SW 1271 (cell line): ENCODE measurements at places on chromosomes 16 and 17.

GRCh38 chr17:46195217-46195855 lies 2.1 kb upstream of the KANSL1 start:
- no peak for DNase-seq

DNA sequence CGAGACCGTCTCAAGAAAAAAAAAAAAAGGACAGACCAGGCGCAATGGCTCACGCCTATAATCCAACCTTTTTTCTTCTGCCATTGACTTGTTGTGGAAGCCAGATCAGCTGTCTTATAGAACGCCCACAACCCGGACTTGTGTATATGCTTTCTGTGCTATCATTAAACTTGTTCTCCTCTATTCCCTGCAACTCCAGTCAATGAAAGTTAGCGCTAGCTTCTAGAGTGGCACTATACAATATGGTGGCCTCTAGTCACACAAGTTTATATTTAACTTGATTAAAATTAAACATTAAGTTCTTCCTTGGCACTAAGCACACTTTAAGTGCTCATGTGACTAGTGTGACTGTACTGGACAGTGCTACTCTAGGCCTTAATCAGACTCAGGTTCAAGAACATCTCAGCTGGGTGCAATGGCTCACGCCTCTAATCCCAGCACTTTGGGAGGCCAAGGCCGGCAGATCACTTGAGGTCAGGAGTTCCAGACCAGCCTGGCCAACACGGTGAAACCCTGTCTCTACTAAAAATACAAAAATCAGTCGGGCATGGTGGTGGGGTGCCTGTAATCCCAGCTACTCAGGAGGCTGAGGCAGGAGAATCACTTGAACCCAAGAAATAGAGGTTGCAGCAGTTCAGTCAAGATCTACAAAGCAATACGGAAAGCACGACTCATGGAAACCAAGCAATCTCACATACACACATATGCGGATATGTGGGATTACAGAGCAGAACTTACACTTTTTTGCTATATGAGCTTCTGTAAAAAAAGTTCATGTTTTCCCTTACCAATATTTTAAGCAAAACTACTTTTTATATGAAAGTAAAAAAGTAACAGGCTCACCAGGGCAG lies 18.8 kb upstream of the GLG1 start:
- DNase-seq: no peak

GRCh38 chr16:66619534-66620428 lies 15.3 kb downstream of the CMTM3 start:
- DNase-seq: no peak

DNA sequence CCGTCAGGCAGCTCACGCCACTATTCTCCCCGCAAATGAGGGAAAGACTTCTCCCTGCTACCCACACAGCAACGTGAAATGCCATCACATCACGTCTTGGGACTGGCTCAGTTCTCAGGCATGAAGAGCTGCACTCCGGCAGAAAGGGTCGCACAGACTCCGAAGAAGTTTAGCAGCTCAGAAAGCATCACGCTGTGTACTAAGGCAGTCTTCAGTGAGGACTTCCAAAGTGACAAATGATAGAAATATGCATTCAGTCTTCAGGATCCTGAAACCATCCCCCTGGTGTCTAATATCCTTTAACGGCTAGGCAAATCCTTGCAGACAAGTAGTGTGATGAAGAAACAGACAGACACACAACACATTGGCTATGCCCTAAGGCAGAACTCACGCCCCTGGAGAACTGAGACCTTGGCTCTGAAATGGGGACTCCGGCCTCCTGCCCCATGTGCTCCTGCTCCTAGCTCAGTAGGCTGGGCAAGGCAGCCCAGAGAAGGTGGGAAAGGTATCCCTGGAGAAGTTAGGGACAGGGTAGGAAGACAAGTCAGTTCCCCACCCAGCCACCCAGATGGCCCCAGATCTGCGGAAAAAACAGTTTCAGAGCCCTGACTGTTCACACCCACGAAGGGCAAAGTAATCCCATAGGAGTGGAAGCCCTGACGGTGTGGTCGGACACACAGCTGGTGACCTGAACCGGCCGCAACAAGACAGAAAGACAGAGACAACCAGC lies 1.6 kb downstream of the XYLT1 start:
- DNase-seq: no peak

DNA sequence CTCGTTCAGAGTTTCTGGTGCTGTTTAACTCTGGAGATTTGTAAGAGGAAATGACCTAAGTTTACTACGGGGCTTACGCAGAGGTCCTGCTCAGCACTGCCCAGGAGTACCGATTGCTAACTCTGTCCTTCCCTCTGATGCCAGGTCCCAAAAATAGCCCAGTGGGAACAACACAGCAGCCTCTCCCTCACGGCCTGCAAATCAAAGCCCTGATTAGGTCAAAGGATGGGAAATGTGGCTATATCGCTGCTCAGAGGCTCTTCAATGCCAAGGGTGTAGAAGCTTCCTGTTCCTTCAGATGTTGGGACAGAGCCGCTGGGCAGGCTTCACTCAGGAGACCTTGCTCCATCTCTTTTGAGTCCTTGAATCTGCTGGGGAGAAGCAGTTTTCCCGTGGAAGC lies 174.2 kb upstream of the KCNJ16 start:
- no peak for DNase-seq

DNA sequence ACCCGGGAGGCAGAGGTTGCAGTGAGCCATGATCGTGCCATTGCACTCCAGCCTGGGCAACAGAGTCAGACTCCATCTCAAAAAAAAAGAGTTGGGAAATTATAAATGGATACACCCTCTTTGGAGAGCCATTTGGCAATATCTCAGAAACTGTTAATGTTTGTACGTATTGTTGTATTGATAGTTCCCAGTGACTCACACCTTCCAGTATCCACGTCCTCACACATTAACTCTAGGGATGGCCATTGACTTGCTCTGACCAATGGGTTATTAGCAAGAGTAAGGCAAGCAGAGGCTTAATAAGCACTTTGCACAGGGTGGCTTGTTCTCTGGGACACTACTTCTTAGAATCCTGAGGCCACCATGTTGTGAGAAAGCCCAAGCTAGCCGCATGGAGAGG lies 107.6 kb upstream of the LHX1 start:
- no peak for DNase-seq

GRCh38 chr17:57803021-57803420 lies 46.8 kb downstream of the MRPS23 start:
- DNase-seq: no peak

DNA sequence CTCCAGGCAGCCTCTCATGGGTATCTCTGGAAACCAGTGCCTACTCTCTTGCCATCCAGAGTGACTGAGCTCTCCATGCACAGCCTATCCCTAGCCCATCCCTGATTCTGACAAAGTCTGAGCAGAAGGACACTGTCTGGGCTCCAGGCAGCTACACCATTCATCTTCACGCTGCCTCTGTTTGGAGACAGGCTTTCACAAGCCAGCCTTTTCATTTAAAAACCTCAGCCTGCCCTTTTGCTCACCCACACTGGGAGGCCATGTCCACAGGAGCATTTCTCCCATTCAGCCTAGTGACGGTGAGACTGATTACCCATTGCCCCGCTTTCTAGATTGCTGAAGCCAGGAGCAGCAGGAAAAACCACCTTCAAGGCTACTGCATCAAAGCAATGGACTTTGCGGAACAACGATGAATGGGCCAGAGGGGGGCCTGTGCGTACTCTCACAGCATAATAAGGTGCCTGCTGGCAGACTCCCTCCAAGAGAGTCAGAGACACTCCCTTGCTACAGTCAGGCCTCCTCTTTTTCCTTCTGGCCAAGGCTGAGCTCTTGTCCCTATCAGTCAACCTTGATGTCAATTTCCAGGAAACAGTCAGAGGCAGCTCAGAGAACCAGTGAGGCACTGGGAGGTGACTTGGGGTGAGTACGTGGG lies 24.7 kb upstream of the CDH13 start:
- DNase-seq: no peak

- DNase-seq: no peak
These were observed 17.5 kb upstream of the RPTOR start for GRCh38 chr17:80527016-80527645.

DNA sequence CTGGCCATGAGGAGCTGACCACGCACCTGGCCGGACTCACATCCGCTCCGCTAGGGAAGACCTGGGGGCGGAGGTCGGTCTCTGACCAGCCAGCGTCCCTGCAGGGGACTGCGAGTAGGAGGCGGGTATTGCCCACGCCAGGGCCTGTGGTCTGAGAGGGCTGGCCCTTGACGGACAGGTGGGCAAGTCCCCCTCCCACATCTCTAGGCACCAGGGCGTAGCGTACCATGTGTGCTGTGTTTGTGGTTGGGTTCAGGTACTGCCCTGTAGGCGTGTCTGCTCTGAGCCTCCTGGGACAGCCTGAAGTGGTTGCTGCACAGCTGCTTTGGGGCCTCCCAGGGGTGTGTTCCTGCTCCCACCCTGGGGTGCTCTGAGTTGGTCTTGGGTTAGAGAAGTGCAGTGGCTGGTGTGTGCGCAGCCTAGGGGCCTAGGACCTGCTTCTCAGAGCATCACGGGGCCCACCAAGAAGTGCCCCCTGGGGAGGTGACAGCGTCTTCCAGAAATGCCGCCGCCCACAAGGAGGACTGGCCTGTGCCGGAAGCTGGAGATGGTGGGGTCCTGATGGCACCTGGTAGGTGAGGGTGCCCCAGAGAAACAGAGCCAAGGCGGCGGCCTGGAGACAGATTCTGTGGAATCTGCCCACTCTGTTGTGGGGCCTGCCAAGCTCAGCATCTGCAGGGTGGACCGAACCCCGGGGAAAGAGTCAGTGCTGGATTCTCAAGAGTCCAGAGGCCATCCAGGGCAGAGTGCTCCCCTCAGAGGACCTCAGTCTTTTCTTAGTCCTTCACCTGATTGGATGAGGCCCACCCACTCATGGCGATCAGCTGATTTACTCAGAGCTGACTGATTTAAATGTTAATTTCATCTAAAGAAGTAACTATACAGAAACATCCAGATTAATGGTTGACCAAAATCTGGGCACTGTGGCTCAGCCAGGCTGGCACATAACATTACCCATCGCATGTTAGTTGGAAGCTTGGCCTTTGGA lies 48.3 kb downstream of the WDR45B start:
- DNase-seq: no peak

DNA sequence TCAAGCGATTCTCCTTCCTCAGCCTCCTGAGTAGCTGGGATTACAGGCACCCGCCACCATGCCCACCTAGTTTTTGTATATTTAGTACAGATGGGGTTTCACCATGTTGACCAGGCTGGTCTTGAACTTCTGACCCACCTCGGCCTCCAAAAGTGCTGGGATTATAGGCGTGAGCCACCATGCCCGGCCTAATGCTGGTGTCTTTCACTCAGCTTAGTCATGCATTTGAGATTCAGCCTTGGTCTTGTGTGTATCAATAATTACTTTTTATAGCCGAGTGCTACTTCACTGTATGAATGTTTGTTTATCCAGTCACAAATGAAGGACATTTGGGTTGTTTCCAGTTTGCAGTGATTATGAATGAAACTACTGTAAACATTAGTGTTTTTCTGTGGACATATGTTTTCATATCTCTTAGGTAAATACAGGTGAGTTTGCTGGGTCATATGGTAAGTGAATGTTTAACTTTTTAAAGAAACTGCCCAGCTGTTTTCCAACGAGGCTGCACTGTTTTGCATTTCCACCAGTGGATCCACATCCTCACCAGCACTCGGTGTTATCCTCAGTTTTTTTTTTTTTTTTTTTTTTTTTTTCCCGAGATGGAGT lies 11.0 kb upstream of the PLCG2 start:
- no peak for DNase-seq

GRCh38 chr16:79318143-79318899 lies 282.2 kb downstream of the MAF start:
- no peak for DNase-seq

GRCh38 chr16:67749436-67750078 lies 30.4 kb upstream of the GFOD2 start:
- no peak for DNase-seq

DNA sequence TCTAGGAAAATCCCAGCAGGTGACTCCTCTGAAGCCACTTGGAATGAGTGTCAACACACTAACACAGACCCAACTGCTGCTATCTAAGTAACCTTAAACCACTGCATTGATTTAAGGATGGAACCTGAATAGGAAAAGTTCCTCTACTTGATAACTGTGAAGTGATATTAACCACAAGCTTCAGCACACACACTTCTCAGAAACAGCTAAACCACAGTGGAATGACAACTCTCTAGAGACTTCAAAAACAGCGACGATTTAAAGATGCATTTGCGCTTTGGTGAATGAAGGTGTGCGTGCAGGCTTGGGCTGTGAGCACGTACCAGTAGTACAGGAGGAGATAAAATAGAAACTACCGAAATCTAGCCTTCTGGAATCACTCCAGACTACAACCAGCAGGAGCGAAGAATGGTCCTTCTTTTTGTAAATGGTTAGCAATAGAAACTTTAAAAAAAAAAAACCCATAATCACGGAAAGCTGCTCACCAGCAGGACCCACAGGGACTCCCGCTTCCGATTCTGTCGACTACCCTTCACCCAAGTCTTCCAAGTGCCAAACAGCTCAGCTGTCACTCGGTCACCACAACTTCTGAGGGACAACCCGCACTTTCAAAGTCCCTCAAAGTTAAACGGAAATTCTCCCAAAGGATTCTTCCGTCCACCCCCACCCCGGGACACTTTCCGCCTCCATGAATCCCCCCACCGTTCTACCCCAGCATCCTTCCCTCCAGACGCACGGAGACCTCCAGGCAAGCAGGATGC lies 137.7 kb upstream of the CORO6 start:
- DNase-seq: no peak

DNA sequence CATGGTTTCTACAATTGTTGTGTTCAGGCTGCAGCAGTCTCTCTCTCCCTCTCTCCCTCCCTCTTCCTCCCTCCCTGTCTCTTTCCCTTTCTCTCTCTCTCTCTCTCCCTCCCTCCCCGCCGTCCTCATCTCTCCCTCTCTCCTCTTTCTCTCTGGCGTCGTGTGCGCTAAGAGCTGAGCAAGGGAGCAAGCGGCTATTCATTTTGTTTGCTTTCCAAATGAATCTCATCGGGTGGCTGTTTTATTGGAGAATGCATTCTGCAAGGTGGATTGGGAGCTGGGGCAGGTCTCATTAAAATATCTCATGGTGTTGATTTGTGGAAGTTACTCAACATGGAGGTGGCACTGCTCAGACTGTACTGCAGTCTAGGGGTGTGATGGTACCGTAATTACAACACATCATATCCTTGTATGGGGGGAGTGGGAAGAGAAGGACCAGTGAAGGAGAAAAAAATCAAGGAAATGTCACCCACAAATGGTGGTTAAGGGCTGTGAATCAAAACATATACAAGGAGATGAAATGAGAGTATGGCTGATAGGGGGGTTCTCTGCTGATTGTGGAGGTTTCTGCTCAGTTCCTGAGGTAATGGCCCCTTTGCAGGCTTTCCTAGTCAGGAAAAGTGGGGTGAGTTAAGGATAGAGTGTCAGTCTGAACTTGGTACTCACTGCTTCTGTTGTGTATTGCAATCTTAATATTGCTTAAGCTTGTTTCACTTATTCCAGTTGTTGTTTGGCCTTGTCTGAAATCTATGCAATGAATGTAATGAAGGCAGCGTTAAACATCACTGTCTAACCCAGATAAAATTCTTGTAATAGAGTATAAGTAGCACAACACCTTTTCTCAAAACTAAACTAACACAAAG lies 2.7 kb downstream of the MSL1 start:
- DNase-seq: no peak
